Hippocampal formation (tissue), 2 donors: ENCODE measurements at places on chromosomes 12 and 14.

- DNase-seq: no peak
These were observed 33.3 kb upstream of the MSI1 start for GRCh38 chr12:120402217-120402616.

- DNase-seq: no peak
These were observed 6.3 kb upstream of the LTBP2 start for GRCh38 chr14:74618078-74618952.

DNA sequence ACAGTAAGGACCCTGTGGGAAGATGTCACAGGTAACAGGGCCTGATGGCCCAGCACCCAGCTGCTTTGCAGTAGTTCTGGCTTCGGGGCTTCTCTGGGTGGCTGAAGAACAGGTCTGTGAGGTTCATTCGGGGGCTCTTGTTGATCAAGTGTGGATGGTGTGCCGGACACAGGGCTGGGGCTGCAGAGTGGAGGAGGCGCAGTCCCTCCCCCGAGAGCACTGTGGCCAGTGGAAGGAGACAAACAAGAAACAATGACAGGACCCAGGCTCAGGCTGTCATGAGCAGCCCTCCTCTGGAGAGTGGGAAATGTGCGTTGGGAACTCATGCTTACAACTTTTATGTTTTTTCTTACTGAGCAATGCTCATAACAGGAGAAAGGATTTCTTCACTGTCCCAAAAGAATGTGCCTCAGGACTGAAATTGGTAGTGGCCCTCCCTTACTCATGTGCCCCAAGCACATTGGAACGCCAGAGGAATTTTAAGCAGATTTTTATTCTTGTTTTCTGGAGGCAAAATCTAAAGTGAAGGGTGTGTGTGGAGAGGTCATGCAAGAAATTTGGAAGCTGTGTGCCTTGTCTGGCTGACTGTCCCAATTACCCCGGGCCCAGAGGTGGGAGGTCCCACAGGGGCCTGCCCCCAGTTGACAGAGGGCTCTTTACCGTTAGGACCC is 233.8 kb downstream of the CACNA1C start:
- no peak for DNase-seq

- DNase-seq: no peak
These were observed 1.1 kb upstream of the ASPG start for GRCh38 chr14:104084251-104085002.

- no peak for DNase-seq
These were observed 26.1 kb downstream of the DTX1 start for GRCh38 chr12:113082486-113083148.

GRCh38 chr14:74469548-74470518 is 23.3 kb downstream of the NPC2 start:
- DNase-seq: no peak

- DNase-seq: no peak
These were observed 401.3 kb upstream of the PDE3A start for GRCh38 chr12:19967001-19967400.

GRCh38 chr14:33287189-33287588 is 348.5 kb downstream of the NPAS3 start:
- no peak for DNase-seq

DNA sequence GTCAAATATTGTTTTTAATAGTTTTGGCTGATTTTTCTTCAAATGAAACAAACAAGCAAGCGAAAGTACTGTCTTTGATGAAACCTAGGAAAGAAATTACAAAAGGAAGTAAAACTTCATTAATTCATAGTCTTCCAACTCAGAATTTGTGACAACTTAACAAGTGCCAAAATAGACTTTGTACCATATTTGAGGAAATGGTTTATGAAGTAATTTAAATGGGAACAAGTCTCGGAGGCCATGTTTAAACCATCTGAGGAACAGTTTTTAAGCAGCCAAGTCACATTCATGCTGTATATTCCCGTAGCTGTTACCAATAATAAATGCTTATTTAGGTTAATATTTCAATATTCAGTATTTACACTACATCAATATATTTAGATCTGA is 745 bp upstream of the ARHGDIB start:
- no peak for DNase-seq

DNA sequence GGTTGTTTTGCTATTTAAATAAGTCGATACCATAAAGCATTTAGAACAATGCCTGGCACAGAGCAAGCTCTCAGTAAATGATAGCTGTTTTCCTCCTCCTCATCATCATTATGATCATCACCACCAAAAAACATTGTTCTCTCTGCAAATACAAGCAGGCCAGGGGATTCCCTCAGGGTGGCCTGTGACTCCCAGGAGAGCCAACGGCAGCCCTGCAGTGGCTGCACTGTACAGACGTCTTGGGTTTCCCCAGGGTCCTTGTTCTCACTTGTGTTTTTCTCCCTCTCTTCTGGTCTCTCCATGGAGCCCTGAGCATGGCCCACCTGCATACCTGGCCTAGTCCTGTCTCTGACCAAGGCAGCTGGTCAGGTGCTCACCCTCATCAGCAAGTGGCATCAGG is 290.9 kb upstream of the PWP1 start:
- DNase-seq: no peak

GRCh38 chr14:80522411-80522810 is 311.1 kb upstream of the DIO2 start:
- no peak for DNase-seq

DNA sequence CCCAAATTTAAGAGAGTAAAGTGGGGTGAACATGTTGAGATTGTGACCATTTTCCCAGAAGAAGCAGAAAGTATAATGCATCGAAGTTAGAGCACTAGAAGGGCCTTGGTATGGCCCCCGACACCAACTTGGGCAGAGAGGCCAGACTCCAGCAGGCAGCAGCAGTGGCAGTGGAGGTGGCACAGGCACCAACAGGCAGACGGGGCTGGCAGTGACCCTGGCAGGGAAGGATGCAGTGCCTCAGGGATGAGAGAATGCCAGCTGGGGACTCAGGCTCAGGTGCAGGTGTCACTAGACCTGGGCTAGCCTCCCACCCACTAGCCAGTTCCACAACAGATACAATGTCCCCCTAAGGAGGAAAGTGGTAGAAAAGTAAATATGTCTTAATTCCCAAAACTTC is 27.7 kb upstream of the AMIGO2 start:
- DNase-seq: no peak

- DNase-seq: no peak
These were observed 64.6 kb downstream of the BEGAIN start for GRCh38 chr14:100522616-100523099.

DNA sequence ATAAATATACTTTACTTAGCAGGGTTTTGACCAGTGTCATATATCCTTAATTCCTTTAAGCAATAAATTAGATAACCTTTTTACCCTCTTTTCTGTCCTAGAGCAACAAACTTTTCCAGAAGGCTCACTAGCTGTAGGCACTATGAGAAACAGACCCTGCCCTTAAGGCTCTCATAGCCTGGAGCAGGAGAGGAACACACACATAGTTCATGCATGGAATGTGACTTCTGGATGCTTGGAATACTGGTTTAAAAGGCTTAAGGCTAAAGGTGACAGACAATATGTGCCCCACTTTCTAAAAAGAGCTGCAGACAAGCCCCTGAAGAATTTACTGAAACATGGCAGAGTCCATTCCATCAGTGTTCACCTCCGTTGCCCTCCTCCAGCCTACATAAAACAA is 237.2 kb downstream of the TTC8 start:
- DNase-seq: no peak

GRCh38 chr12:121087467-121088194 is 45.0 kb upstream of the P2RX7 start:
- no peak for DNase-seq

GRCh38 chr12:119740830-119741229 is 72.9 kb downstream of the PRKAB1 start:
- no peak for DNase-seq

DNA sequence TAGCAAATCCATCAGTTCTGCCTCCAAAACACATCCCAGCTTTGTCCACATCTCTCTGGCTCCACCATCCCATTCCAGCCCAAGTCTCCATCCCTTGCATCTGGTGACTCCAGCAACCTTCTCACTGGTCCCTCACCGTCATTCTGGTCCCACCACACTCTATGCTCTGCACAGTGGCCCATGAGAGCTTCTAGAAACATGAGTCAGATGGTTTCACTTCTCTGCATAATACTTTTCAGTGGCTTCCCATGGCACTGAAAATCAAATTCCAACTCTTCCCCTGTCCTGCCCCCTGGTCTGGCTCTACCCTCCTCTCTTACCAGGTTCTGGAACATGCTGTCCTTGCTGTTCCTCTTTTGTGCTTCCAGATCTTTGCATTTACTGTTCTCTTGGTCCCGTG is 17.2 kb upstream of the C12orf76 start:
- no peak for DNase-seq

DNA sequence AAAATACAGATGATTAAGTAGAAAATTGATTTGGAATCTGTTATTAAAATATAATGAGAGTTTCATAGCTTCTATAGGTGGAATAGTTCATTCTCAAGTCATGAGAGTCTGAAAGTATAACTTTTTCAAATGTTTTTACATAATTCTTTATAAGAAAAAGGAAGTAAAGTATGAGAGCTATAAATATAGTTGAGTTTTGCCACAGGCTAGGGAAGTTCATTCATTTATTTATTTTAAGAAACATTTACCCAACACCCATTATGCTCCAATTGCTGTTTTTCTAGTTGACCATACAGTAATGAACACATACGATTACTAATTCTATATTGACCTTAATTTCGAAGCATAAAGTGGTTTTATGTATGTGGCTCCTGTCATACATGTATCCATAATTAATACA is 24.8 kb downstream of the LRRIQ1 start:
- DNase-seq: no peak

- DNase-seq: no peak
These were observed 223.8 kb downstream of the C12orf75 start for GRCh38 chr12:105554223-105554678.

DNA sequence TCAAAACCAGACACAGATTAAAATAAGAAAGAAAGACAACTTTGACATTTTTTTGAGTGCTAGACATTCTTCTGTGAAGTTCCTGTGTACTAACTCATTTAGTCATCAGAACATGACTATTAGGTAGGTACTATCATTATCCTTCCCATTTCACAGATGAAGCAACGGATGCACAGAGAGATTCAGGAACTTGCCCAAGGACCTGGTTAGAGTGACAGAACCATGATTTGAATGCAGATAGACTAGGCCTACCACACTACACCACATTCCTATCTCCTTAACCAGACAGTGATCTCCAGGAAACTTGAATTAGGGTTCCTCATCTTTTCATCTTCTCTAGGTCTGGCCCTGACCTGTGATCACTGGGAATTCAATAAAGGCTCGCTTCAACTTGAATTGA is 54.4 kb upstream of the MED13L start:
- DNase-seq: no peak

GRCh38 chr14:61460718-61461611 is 139.6 kb downstream of the PRKCH start:
- DNase-seq: no peak

DNA sequence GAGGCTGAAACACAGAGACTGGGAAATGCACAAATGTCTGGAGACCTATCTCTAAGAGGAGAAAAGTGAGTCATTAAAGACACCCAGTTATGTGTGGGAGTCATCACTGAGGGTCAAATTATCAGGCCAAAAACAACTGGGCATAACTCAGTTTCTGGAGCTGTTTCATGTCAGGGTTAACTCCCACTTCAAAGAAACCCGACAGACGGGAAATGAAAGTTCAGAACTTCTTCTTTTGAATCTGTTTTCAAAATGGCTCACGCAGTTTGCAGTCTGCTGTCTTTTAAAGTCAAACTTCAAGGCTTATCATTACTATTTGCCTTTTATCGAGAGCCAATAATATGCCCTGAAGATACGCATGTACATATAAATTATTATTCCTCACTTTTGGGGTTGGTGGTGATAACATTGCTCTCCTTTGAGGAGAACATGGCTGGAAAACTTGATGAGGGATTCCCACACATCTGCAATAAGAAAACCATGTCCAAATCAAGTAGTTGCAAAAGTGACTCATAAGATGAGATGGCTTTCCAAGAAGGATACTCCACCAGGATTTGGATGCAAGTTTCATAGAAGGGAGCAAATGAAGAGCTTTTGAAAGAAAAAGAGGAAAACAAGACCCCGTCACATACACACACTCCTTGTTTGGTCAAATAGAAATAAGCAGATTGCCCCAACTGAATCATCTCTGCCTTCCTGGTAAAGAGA is 341.4 kb downstream of the ADAMTS20 start:
- no peak for DNase-seq

- DNase-seq: no peak
These were observed 148.4 kb upstream of the SYT10 start for GRCh38 chr12:33587784-33588712.

DNA sequence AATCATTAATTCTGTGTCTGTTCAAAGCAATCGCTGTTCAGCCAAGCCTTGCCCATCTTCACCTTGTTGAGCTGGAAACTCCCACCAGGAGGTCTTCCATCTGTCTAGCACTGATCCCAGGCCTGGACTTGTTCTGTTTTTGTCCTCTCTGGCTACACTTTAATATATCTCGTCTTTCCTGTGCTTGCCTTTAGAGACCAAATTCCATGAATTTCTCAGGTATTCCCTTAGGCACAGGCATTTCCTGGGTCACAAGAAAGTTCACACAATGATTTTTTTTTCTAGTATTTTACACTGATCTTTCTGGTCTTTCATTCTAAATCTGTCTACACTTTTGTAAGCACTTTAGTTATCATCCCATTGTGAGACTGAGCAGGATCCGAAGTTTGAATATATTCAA is 116.4 kb upstream of the CCND2 start:
- no peak for DNase-seq

GRCh38 chr12:54131641-54132280 is 57.0 kb downstream of the SMUG1 start:
- no peak for DNase-seq

- DNase-seq: no peak
These were observed 69.1 kb downstream of the TMEM260 start for GRCh38 chr14:56648508-56649301.

GRCh38 chr14:93160353-93160801 is 24.3 kb downstream of the MOAP1 start:
- DNase-seq: no peak

GRCh38 chr12:69978020-69978419 is 153.0 kb downstream of the MYRFL start:
- DNase-seq: no peak

DNA sequence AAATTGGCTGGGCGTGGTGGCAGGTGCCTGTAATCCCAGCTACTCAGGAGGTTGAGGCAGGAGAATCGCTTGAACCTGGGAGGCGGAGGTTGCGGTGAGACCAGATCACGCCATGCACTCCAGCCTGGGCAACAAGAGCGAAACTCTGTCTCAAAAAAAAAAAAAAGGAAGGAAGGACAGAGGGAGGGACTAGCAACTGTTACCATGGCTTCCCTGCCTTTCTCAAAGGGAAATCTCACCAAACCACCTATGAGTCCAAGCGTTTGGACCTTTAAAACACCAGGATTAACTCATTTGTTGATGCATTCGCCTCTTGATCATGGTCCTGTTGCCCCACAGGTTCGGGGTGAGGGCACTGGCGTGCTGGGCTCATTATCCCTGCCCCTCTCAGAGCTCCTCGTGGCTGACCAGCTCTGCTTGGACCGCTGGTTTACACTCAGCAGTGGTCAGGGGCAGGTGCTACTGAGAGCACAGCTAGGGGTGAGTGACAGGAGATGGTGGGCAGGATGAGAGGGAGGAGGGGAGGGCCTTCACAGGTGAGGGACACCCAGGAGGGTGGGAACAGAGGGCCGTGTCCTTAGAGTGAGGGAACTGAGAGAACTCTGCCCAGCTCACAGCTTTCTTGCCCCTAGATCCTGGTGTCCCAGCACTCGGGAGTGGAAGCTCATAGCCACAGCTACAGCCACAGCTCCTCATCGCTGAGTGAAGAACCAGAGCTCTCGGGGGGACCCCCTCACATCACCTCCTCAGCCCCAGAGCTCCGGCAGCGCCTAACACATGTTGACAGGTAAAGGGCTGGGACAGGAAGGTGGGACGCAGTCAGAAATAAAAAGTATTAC is 10.2 kb upstream of the MYL6B start:
- no peak for DNase-seq
